Epithelial cell of umbilical artery (primary cell): ENCODE measurements at places on chromosomes 3 and 15. TPM values are rescaled to one million over a fixed set of nuclear protein-coding genes. Genes with fewer than 3 reads are reported as not detected.

The CADM2 gene
- total RNA-seq, result 0.46 and 0.65 TPM in 2 replicates

The CELSR3 gene
- total RNA-seq, result under 0.01 and 0.15 TPM in 2 replicates

The MEIS2 gene
- total RNA-seq, result 17.9 and 40.0 TPM in 2 replicates

The TKT gene
- 329 and 420 TPM in 2 replicates for total RNA-seq

The RLBP1 gene
- total RNA-seq, result not detected in 2 replicates

The FAM81A gene
- total RNA-seq, result under 0.01 TPM in 1 of 2 replicates, not detected in the other

The NME9 gene
- not detected in 2 replicates for total RNA-seq

The ROPN1 gene
- total RNA-seq, result not detected in 2 replicates

The INKA1 gene
- 14.3 and 16.1 TPM in 2 replicates for total RNA-seq
